ENCODE measurements at places on chromosomes 4 and X.

DNA sequence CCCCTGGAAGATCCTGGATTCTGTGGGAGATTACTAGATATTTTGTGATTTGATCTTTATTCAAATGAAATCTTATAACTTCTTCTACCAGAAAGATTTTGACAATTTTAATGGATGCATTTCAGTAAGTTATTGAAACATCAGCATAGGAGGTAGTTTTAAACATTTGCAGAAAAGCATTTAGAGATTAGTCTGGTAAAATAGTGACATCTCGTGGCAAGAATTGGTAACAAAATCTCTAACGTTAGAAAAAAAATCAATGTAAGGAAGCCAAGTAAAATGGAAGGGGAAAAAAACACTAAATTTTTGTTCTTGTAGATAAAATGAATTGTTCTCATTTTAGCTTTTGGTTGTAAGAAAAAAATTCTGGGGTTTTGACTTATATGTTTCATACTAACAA lies 73.3 kb downstream of the TASL start:
- peak; percentile 51 for DNase-seq

DNA sequence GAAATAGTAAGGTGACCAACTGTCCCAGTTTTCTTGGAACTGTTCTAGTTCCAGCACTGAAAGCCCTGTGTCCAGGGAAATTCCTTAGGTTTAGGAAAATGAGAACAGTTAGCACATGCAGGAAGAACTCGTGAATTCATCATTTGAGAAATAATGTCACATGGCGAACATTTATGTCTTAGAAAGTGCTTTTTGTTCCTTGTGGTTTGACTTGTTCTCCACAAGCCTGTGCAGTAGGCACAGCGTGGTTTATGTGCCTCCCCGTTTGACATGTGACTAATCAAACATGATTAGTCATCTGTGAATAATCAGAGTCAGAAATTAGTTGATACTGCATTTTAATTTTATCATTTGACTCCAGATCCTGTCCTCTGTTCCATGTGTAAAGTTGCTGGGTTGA lies 556.0 kb upstream of the CPEB2 start:
- peak; percentile 92 for DNase-seq

GRCh38 chr4:3041192-3042142 lies 32.9 kb downstream of the HTT-AS start:
- DNase-seq: peak; percentile 36

GRCh38 chr4:175703956-175704600 lies 108.0 kb downstream of the GPM6A start:
- DNase-seq: no peak

DNA sequence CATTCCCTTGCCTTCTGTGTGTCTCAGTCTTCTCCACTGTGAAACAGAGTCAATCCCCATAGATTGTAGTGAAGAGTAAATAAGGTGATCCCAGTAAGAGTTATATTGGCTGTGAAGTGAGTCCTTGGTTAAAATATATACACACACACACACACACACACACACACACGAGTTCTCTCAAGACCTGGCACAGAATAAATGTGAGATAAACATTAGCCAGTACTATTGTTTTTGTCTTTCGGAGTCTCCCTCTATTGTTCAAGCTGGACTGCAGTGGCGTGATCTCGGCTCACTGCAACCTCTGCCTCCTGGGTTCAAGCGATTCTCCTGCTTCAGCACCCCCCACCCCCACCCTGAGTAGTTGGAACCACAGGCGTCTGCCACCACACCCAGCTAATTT lies 44.8 kb upstream of the FAM156A start:
- DNase-seq: no peak

- no peak for DNase-seq
These were observed 67.0 kb upstream of the HMX1 start for GRCh38 chr4:8938623-8939022.

Measured in fibroblast of mammary gland (primary cell).